SK-N-MC (cell line): ENCODE measurements at places on chromosomes 5 and 9.

- no peak for DNase-seq
These were observed 126.7 kb downstream of the GADD45G start for GRCh38 chr9:89731262-89732182.

DNA sequence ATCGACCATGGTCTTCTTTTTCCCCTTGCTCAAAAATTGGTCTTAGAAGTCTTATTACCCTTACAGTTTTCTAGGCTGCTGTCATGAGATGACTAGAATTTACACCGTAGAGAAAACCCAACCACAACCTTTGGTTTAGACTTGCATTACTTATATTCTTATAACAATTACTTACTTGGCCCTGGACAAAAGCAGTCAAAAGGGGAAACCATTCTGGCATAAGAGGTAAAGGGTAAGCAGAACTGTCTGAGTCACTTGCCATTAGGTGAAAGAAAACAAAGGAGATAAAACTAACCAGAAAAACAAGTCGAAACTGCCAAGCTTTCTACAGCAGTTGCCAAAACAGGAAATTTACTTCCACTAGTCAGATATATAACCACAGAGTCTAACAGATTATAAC lies 17.9 kb downstream of the TMEM245 start:
- no peak for DNase-seq

DNA sequence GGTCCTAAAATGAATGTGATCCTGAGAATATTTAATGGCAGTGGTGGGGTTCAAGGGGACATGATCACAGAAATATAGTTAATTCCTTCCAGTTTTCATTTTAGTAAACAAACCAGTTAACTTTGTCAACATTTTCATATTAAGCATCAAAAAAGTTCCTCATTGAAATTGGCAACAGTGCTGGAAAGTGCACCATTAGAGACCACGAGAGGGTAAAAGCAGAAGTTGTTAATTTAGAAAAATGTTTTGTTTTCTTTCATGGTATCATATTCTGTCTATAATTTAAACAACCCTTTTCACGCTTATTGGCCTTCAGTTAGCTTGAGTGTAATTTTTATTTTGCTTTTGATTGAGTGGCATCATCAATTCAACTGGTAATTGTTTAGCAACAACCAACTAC lies 11.9 kb downstream of the GIN1 start:
- no peak for DNase-seq

- DNase-seq, result no peak
These were observed 508.3 kb downstream of the EBF1 start for GRCh38 chr5:158591301-158591863.

GRCh38 chr9:2559192-2560152 lies 62.1 kb upstream of the VLDLR start:
- DNase-seq, result no peak

GRCh38 chr9:84975926-84976325 lies 306.4 kb downstream of the NTRK2 start:
- no peak for DNase-seq

- DNase-seq, result no peak
These were observed 145.5 kb upstream of the MAP3K1 start for GRCh38 chr5:56669534-56670483.

DNA sequence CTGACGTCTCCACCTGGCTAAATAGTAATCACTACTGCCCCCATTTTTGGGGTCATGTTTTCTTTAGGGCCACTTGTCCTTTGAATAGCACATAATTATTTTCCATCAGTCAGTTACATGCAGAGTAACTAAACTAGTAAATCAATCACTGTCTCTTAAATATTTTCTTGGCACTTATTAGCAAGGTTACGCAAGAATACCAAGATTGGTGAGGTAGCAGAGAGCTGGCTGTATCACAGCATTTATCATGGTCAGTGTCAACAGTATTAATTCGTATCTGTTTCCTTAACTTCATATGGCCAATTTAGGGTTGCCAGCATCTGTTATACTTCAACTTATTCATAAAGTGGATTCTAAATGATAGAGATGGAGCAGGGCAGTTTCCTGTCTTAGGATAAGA lies 346.8 kb upstream of the FAM174A start:
- no peak for DNase-seq

- no peak for DNase-seq
These were observed 419.3 kb downstream of the ACTL7B start for GRCh38 chr9:108436448-108436847.

DNA sequence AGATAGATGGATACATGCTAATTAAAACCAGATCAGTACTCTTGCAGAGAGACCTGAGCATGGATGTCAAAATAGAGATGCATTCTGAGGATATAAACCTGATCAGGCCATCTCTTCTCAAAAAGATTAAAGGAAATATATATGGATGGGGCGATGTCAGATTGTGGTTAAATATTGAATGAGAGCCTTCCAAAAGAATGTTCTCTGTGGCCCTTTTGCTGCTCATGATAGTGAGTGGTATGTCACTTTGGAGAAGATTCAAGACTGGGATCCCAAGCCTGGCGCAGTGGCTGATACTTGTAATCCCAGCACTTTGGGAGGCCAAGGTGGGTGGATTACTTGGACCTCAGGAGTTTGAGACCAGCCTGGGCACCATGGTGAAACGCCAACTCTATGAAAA lies 20.5 kb downstream of the ZNF131 start:
- no peak for DNase-seq

DNA sequence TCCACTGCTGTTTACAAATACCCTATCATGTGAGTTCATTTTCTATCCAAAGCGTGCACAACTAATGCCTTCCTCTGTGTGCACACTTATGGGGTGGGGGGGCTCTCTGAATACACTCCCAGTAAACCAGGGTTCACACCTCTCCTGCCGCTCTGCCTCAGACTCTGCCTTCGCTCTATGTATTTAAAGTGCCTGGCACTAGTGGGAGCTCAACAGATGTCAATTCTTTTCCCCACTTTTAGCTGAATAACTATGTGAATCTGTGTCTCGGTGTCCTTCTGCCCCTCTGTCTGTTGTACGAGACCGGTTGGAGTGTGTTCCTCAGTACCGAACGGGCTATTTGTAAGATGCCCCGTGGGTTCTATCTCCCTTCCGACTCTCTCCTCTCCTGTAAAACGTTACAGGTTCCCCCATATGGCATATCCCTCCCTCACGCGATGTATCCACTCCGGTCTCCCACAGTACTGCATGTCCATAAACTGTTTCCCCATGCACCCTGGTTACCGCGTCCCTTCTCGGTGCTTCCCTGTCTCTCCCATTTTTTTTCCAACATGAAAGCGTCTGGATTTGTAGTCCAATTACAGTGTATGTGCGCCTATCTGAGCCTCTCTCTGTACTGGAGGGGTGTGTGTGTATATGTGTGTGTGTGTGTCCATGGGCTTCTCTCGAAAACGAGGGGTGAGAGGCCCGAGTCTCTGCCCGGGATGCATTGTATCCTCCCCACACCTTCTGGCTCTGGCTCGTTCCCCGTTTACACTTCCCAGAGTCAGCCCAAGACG lies 1.6 kb downstream of the ELL2 start:
- no peak for DNase-seq

DNA sequence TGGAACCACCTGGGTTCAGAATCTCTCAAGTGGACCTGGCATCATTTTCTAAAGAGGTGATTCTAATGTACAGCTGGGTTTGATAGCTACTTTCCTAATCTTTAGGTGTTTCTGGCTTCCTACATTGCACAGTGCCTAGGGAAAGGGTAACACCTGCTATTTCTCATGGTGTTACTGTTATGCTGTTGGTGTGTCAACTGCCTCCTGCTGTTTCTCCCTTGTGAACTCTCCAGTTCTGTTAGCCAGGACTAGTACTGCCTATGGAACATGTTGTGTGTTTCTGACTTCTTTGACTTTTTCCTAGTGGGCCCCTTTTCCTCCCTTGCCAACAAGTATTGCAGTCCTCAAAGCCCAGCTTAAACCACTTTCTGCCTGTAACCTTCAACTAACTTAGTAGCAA lies 5.5 kb downstream of the ARHGEF28 start:
- DNase-seq, result no peak

DNA sequence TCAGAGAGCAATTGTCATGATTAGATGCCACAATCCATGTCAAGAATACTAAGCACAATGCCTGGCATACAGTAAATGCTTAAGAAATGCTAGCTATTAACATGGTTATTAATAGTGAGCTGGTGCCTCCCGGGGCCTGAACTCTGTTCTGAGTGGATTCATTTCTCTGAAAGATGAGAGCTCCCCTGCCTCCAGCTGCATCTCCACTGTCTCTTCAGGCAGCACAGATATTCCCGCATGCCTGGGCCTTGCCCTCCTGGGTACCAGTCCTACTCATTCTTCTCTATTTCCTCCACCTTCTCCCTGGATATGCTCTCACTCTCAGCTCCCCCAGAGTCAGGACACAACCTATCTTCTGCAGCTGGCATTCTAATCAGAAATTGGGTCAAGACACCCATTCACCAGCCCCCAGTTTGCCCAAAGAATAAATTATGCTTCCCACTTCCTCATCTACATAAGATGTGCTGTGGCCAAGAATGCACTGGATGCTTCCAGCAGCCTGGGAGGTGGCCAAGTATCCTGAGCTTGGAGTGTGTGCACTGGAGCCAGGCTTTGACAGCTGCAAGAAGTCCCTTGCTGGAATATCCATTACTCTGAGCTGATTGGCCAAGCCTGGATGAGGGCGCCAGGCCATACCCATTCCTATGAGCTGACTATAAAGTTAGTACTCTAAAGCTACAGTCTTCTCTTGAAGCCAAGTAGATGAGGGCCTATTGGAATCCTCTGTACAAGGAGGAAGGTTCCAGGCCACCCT lies 669.0 kb downstream of the ACTL7B start:
- no peak for DNase-seq

GRCh38 chr9:121225240-121225639 lies 23.6 kb upstream of the RAB14 start:
- DNase-seq, result no peak

DNA sequence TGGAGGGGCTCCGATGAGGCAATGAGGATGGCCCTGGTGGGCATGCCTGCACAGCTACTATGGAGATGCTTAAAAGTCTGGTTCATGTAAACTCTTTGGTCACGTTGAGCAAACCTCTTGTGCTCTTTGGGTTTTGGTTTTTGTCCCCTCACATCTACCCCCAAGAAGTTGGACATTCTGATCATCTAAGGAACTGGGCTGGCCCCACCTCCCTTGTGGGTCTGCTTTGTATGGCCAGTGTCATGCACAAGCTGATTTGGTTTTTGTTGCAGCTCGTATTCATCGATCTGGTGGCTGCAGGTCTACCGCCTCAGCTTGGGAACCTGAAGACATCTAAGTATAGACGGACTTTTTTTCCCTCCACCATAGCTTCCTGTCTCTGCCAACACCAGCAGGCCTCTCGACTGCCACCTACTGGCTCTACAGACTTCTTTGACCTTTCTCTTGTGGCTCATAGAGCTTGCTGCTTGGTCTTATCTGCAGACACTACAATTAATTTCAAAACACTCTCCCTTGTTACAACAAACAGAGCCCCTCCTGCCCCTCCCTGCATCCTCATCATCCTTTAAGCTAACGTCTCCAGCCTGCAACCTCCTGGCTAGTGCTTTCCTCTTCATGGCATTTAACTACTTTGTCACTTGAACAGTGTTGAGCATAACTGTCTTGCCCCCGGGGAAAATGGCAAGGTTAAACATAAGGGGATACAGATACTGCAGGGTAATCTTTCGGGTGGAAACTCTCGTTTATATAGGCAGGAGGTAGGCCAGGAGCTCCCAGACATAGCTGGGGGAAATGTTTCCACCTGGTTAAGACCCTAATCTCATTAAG lies 34.5 kb downstream of the TSTD2 start:
- peak; percentile 39 for DNase-seq

- DNase-seq, result no peak
These were observed 2.1 kb upstream of the PHF2 start for GRCh38 chr9:93574091-93574899.

DNA sequence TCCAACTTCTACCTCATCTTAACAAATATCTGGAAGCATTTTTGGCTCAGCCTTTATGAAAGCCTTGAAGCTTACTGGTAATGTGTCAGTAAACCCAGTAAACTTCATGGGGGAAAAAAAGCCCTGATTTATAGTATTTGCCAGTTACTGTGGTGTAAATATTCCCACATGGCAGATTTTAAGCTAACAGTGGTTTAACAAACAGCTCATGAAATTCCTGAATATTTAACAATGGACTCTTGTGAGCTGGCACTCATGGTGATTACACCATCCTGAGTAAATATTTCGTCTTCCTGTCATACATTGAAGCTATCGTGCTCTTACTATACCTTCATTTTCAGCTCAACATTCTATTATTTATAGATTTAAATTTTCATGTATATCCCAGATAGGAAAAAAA lies 57.0 kb upstream of the ACOT12 start:
- DNase-seq, result peak; percentile 16

- no peak for DNase-seq
These were observed 175.6 kb downstream of the TMEM161B start for GRCh38 chr5:88092958-88093605.

DNA sequence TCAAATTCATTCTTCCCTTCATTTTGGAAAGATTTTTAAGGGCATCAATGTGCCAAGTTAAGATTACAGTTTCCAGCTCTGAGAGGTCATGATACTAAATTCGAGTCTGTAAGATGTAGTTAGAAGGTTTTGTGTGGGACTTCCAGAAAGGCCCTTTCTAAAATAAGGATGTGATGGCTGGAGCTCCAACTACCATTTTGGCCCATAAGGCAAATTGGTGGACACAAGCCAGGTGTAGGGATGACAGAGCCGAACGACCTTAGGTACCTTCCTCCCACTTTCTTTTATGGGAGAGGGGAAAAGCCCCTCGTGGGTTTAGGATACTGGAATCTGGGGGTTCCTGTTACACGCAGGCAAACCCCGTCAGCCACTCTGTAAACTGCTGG lies 54.3 kb upstream of the PTPDC1 start:
- DNase-seq, result no peak

DNA sequence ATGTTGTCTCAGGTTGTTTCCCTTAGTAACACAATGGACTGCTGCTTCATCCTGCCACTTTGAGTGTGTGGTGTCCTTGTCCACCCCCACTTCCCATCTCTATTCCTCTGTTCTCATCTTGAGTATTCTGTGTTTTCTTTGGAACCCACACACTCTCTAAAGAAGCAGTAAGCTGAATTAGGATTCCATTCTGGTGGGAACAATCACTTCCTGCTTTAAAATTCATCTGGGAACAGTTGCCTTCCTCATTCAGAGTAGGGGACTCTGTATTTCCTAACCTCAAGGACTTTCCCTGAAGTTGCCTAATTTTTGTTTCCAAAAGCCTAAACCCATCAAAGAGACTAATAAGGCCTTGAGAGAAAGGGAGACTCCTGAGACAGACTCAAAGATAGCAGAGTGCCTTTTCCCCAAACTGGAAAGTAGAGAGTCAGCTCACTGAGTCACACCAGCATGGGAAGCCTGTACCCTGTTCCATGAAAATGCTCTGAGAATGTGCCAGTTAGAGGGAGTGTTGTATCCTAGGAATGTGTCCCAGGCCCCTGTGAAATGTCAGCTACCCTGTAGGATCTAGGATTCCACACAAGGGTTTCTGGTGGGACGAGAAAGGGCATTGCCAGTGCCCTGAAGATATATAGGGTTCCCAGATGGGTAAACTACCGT lies 63.6 kb downstream of the CCDC192 start:
- no peak for DNase-seq

- DNase-seq, result no peak
These were observed 269.8 kb upstream of the DMRT1 start for GRCh38 chr9:571741-572140.
